ENCODE measurements at places on chromosomes 3 and 15. TPM values are rescaled to one million over a fixed set of nuclear protein-coding genes. Genes with fewer than 3 reads are reported as not detected.
A peak's percentile ranks its signal among the peaks of the same experiment; 100 is the strongest.

DNA sequence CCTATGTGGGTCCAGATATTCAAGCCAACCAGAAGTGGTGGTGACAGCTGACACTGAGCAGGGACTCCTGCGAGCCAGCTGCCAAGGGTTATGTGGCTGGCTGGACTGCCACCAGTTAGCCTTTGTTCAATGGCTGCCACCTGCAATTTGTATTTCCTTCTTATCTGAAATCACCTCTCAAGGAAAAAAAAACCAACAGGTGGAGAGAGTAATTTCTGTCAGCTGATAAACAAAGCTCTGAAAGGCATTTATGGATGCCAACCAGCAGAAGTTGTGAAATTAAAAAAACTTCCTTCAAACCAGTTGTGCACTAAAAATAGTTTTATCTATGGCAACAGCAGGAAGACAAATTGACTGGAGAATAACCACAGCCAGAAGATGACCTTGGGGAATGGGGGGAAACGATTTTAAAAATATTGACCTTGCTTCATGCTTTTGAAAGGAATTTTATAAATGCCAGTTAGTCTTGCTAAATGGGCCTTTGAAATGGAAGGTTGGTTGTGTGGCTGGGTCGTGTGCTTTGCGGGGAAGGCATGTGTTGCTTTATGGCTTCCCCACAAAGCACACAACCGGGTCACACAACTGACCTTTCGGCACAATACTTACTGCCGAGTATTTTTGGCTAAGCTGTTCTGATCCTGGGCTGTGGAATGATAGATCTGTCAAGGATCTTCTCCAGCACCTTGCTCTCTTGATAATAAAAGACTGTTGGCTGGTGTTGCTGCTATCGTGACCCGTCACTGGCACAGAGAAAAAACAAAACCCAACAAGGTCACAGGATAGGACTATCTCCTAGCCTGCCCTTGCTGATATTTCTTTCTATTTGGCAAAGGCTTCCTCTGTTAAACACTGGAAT, 3.5 kb downstream of the MYZAP start:
- peaks cover 5% of the 10 kb centered on the region for H3K27me3 ChIP-seq
- H3K4me3 ChIP-seq: no peak overlapping the region
- no peak overlapping the region for H3K27ac ChIP-seq
- no peaks in the 10 kb centered on the region for H3K4me1 ChIP-seq

DNA sequence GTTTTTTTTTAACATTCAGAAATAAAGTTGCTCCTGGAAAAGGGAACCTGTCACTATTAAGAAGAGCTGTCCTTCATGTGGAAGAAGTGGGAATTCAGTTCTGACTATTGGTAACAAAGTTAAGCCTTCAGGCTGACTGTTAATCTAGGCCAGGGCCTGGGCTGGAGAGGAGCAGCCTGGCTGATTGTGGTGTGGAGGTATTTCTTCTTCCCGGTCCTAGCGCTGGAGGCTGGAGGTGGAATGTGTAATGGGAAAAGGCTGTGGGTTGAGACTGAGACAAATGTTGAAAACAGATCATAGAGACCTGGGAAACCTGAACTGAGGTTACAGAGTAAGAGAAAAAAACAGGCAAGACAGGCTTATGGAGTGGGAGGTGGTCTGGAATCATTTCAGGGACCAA, 23.8 kb upstream of the SH3BP5 start:
- no peaks in the 10 kb centered on the region for H3K27me3 ChIP-seq
- no peak overlapping the region for H3K27ac ChIP-seq
- H3K4me3 ChIP-seq: no peak overlapping the region
- DNase-seq: no peak
- peaks cover 7% of the 10 kb centered on the region for H3K4me1 ChIP-seq
- no peaks in the 10 kb centered on the region for H3K36me3 ChIP-seq

DNA sequence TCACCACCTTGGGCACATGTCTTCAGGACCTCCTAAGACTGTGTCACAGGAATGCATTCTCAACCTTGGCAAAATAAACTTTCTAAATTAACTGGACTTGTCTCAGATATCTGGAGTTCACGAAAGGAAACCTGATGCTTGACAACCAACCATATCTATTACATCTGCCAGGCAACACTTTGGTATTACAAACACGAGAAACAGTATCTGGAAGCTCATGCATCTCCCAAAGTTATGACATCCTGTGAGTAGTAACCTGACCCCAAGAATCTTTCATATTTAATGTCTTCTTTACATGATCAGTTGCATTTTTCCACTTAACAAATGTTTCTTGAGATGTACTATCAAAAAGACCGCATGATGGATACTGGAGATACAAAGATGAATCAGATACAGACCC, 465.3 kb upstream of the AGTR1 start:
- DNase-seq: no peak
- no peak overlapping the region for H3K4me3 ChIP-seq
- H3K4me1 ChIP-seq: no peaks in the 10 kb centered on the region
- H3K27me3 ChIP-seq: no peaks in the 10 kb centered on the region
- no peak overlapping the region for H3K27ac ChIP-seq

The ALDH1L1 gene
- 11.2 TPM for polyA plus RNA-seq

The CHDH gene
- polyA plus RNA-seq: 42.9 TPM

The PARP9 gene
- polyA plus RNA-seq: 6.5 TPM

- H3K36me3 ChIP-seq: peaks cover 25% of the 10 kb centered on the region
- H3K27me3 ChIP-seq: no peaks in the 10 kb centered on the region
- peaks cover 6% of the 10 kb centered on the region for H3K4me1 ChIP-seq
- no peak overlapping the region for H3K27ac ChIP-seq
Observed at GRCh38 chr15:85688711-85689110, 106.0 kb downstream of the KLHL25 start.

- H3K4me3 ChIP-seq: no peak overlapping the region
- H3K36me3 ChIP-seq: no peaks in the 10 kb centered on the region
- no peak overlapping the region for H3K27ac ChIP-seq
- peaks cover 24% of the 10 kb centered on the region for H3K4me1 ChIP-seq
- peak; percentile 5 for DNase-seq
Observed at GRCh38 chr15:55256281-55257011, 33.2 kb downstream of the RAB27A start.

DNA sequence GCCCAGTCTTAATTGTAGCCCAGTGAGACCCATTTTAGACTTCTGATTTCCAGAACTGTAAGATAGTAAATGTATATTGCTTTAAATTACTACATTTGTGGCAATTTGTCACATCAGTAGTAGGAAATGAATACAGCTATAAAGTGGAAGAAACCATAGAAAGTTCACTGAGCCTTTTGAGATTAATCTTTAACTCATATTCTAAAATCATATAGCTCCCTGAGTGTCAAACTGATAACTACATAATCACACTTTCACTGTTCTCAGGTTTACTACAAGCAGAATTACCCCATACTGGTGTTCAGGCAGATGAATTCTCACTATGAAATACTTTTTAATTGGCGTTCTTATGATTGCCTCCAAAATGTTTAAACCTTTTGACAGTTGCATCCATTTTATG, 42.8 kb downstream of the CNTN4 start:
- H3K27me3 ChIP-seq: no peaks in the 10 kb centered on the region
- no peak for DNase-seq
- H3K36me3 ChIP-seq: no peaks in the 10 kb centered on the region
- H3K4me3 ChIP-seq: no peak overlapping the region

- DNase-seq: no peak
- H3K36me3 ChIP-seq: peaks cover 2% of the 10 kb centered on the region
- no peaks in the 10 kb centered on the region for H3K27me3 ChIP-seq
Observed at GRCh38 chr3:33032938-33033337, 64.0 kb downstream of the GLB1 start.

DNA sequence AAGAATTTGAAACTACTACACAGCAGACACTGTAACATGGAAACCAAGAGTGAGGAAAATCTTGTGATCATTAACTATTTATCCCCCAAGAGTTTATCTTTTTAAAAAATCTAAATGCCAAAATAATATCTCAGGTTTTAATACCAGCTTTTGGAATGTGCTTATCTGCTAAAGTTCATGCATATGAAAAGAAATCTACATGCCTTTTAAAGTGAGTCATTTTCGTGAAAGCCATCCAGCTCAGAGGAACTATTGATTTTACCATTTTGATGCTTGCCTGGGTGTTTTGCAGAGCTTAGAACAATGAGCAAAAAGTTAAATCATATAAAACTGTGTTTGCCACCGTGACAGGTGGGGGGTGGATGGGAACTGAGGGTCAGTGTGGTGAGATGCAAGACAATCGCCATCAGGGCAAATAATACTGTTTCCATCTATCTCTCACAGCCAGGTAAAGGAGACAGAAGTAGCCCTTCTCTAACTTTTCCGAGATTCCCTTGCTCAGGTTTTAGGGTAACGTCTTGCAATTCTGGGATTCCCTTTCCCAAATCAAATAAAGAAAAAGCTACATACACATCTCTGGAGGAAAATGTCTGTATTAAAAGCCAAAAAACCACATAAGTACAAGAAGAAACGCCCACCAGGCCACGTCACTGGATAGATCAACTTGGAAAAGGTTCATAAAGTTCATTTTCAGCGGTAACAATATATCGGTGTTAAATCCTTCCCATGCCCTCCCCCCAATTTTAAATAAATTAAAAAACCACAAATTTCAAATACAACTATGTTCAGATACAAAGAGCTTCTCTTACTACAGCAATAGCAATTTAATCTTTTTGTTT, 2.0 kb downstream of the TMEM158 start:
- no peak for DNase-seq
- H3K27me3 ChIP-seq: peaks cover 65% of the 10 kb centered on the region
- no peak overlapping the region for H3K4me3 ChIP-seq
- 0 out of 2 replicates have a peak, but pooled peaks cover 5% of the 10 kb centered on the region for H3K4me1 ChIP-seq
- no peaks in the 10 kb centered on the region for H3K36me3 ChIP-seq
- H3K27ac ChIP-seq: no peak overlapping the region
